HepG2 (cell line): ENCODE measurements at places on chromosomes 5 and 9.

GRCh38 chr9:15142878-15143534 lies 164.0 kb downstream of the TTC39B start:
- peak; percentile 50 for DNase-seq

- no peak for DNase-seq
Observed at GRCh38 chr9:124182741-124183140, 75.0 kb upstream of the NEK6 start.

- DNase-seq = no peak
Observed at GRCh38 chr5:41279040-41279439, 65.7 kb upstream of the C6 start.

DNA sequence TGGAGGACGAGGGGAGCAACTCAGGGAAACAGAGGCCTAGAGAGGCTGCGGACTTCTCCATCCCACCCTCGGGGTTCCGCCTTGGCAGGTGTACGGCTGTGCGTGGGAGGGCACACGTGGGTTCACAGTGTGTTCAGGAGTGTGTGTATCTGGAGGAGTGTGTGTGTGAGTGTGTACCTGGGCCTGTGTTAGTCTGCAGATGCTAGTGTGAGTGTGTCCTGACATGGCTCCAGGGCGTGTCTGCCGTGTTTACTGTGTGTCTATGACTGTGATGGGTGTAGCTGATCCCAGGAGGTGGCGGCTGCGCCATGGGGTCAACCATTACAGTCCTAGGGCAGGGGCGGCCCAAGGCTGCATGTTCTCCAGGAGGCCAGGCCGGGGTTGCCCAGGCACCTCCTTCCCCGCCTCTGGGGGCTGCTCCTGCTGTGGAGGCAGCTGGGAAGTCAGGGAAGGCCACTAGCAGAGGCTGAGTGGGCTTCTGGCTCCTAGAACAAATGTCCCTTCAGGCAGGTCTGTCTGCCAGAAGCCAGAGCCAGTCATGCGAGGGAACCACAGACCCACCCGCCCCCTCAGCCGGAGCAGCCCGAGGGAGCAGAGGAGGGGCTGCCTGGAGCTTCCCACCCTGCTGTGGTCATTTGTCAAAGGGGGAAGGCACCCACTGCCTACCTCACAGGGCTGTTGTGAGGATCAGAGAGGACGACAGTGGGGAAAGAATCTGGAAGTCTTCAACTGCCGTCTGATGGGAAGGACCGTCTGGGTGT lies 21.4 kb downstream of the CRB2 start:
- no peak for DNase-seq

DNA sequence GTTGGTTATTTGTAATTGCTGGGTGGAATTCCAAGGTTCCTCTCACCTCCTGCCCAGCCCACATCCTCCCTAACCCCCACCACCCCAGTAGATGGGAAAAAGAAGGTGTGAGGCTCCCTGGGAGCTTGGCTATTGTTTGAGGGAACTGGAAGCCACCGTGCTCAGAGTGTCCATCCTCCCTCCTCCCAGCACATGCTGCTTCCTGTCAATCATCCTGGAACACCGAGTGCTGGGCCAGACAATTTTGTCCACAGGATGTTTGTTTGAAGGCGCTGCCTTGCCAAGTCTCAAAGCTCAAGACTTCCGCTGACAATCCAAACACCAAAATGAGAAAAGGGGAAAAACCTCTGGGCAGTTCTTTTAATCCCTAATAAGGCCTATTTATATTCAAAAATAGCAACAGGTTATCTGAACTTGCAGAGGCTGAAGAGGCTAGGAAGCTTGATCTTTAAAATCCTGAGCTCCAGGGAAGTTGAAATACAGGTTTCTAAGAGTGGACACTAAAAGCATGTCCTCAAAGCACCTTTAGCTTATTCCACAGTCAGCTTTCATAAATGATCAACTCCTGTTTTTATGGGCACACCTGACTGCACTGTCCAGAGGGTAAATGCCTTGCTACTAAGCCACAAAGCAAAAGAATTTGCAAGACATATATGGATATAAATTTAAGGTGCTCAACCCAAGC lies 286.7 kb downstream of the NFIB start:
- DNase-seq = no peak

DNA sequence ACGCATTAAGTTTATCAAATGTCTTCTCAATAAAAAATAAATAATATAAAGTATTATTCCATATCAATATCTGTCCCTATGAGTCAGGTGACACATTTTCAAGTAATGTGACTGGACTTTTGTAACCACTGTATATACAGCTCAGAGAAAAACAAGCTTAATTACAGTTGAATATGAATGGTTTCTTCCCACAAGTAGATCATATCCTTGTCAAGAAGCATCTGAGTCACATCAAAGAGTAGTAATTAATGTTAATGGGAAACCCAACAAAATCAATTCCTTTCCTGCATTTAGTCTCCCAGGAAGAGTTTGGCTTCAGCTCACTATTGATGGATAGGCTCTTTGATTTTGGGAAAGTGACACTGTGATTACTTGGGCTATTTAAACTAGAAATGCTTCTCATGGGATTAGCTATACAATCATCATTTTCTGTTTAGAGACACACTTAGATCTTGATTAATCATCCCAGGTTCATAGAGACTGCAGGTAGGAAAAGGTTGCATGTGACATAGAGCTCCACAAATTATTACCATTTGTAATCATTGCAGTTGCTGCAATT lies 292.9 kb downstream of the GABRG2 start:
- DNase-seq = no peak

DNA sequence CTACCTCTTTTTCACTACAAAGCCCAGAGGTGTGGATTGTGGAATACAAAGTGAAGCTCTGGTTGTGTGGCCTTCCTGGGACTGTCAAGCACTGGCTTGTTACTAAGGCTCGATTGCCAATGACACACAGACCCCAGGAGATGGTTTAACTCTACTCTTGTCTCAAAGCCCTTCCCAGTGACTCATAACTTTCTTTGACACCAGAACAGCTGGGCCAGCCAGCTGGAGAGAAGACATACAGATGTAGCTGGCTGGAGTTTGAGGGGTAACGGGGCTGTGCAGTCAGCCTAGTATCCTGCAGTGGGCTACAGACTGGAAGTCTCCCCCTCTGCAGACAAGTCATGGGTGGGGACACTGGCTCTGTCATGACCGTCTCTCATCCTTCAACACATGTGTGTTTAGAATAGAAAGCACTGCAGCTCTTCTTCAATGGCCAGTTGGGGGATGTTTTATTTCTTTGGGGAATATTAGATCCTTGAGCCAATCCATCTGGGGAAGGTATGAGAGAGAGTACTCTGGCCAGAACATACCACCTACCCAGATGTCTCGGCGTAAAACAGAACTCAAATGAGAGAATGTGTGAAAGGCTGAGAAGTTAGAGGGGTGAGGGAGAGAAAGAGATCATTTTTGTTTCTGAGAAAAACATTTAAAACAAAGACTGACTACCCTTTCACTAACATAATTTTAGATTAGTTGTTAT lies 53.3 kb downstream of the SEMA6A start:
- DNase-seq = no peak

DNA sequence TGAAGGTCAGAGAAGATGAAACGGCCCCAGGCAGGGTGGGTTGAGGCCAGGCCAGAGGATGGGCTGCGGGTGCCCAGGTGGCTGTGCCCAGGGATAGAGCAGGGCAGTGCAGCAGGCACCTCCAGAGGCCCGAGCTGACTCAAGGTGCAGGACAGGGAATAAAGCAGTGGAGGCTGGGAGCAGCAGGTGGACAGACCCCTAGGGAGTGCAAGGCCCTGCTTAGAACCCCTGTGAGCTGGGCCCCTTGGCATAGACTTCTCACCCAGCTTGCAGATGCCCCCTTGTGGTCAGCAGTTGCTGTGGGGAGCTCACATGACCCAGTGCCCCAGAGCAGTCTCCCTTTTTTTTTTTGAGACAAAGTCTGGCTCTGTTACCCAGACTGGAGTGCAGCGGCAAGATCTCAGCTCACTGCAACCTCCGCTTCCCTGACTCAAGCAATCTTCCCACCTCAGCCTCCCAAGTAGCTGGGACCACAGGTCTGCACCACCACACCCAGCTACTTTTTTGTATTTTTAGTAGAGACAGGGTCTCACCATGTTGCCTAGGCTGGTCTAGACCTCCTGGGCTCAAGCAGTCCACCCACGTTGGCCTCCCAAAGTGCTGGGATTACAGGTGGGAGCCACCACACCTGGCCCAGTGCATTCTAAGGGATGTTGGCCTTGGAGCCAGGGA lies 118.8 kb downstream of the WNK2 start:
- DNase-seq = peak; percentile 73

GRCh38 chr5:90231688-90232087 lies 177.9 kb downstream of the CETN3 start:
- no peak for DNase-seq

GRCh38 chr5:168072665-168073064 lies 218.8 kb upstream of the WWC1 start:
- DNase-seq = no peak
